ENCODE measurements at places on chromosomes 4 and X.

DNA sequence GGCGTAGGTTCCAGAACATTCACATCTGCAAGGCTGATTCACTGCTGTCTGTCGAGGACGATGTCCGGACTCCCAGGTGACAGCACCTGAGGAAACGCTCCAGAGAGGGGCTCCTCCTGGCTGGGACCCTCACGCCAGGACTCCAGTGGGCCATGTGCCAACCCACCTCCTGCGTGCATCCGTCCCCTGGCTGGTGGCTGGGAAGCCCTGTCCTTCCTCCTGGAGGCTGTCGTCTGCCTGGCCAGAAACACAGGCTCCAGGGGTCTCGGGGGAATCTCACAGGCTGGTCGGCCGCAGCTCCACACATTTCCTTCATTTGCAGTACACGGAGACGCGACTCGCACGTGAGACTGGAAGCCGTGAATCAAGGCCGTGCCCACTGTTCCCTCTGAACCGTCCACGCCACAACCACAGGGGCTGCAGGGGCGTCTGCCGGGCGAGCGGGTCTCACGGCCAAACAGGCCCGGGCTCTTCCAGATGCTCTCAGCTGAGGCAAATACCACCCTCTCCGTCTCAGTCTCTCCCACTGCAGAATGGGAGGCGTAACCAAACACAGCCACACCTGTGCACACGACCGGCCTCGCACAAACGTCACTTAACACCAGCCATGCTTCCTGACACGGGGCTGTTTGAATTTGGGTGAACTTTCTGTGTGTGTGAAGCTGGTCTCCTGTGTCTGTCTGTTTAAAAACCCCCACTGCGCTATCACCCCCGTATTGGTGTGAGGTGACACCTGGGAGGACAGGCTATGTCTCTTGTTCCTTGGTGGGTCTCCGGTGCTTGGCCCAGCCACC lies 38.7 kb upstream of the MXD4 start:
- peaks cover 13% of the 10 kb centered on the region for H3K4me1 ChIP-seq
- H3K4me3 ChIP-seq, result no peak overlapping the region
- no peak for DNase-seq
- no peak overlapping the region for H3K27ac ChIP-seq
- H3K36me3 ChIP-seq, result no peaks in the 10 kb centered on the region

- no peak overlapping the region for H3K4me3 ChIP-seq
- H3K4me1 ChIP-seq, result no peaks in the 10 kb centered on the region
- no peak overlapping the region for H3K27ac ChIP-seq
- H3K36me3 ChIP-seq, result no peaks in the 10 kb centered on the region
Observed at GRCh38 chr4:1122505-1122904, 9.1 kb upstream of the RNF212 start.

DNA sequence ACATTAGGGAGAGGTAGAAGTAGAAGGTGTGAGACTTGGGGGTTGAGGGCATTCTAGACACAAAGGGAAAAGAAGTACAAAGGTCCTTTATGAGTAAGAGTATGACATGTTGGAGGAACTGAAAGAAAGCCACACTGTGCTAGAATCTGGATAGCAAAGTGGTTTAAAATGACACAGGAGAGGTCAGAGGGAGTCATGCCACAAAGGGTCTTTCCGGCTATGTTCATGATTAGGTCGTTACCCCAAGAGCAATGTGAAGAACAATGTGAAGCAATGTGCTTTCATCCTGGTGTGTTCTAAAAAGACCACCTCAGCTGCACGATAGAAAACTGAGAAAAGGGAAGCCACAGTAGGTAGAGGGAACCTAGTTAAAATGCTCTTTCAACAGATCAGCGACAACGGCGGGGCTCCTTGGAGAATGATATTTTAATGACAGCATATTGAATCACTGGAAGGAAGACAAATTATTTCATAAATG lies 29.2 kb downstream of the SMIM14 start:
- peaks cover 6% of the 10 kb centered on the region for H3K36me3 ChIP-seq
- no peak overlapping the region for H3K27ac ChIP-seq
- DNase-seq, result no peak
- no peaks in the 10 kb centered on the region for H3K27me3 ChIP-seq
- no peak overlapping the region for H3K4me3 ChIP-seq
- H3K4me1 ChIP-seq, result peaks cover 15% of the 10 kb centered on the region

DNA sequence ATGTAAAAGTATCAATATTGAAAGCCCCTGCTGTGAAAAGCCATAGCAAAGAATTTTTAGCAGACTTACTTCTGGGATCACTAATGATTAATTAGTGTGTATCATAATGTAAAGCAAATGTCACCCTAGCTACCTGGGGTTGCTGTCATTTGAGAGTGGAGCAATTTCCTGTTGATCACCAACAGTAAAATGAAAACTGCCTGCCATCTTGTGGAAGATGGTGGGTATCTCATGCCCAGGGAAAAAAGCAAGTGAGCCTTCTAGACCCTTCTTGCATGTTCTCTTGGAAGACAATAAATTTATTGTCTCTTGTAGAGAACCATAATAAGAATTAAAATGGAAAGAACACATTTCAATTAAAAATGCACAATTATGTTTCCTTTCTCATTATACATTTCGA lies 360.2 kb downstream of the ZIC3 start:
- no peak overlapping the region for H3K4me3 ChIP-seq
- H3K36me3 ChIP-seq, result no peaks in the 10 kb centered on the region
- H3K27me3 ChIP-seq, result no peaks in the 10 kb centered on the region
- DNase-seq, result peak; percentile 3
- no peaks in the 10 kb centered on the region for H3K4me1 ChIP-seq

DNA sequence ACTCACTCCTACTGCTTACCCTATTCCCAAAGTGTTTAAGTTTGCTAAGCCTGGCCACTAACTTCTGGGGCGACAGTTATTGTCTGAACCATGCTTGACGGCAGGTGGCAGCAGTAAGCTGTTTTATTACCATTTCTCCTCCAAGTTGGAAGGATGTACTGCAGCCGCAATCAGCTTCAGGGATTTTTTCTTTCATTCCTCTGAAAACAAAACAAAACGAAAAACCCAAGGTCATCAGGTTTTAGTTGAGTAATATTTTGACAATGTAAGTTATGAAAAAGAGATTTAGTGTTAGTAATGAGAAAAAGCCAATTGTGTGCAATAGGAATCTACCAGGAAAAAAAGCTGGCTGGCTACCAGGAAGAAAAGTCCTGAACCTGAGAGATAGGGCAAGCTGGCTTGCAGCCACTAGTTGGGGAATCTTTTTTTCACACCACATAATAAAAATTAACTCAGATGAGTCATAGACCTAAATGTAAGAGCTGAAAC lies 13.2 kb upstream of the RAB9B start:
- H3K36me3 ChIP-seq, result no peaks in the 10 kb centered on the region
- H3K4me3 ChIP-seq, result no peak overlapping the region
- no peaks in the 10 kb centered on the region for H3K4me1 ChIP-seq
- peak; percentile 49 for DNase-seq
- peak overlapping the region; percentile 37 for H3K27ac ChIP-seq

- peak; percentile 49 for DNase-seq
- H3K27ac ChIP-seq, result no peak overlapping the region
- H3K4me3 ChIP-seq, result no peak overlapping the region
- H3K36me3 ChIP-seq, result no peaks in the 10 kb centered on the region
- H3K27me3 ChIP-seq, result peaks cover 8% of the 10 kb centered on the region
Observed at GRCh38 chrX:24259544-24260240, 54.2 kb downstream of the SUPT20HL2 start.

DNA sequence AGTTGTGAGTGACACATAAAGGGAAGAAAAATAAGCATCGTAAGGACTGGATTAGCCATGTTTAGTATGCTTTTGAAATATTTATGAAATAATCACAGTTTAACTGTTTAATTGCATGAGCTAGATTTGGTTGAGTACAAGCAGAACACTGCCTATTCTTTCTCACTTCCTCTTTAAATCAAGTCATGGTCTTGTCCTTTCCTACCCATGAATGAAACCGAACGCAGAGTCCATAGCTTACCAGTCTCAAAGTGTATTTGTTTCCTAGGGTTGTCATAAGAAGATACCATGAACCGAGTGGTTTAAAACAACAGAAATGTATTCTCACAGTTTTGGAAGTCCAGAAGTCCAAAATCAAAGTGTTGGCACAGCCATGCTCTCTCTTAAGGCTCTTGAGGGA lies 684.0 kb upstream of the MAGEB2 start:
- DNase-seq, result no peak
- no peaks in the 10 kb centered on the region for H3K4me1 ChIP-seq
- no peak overlapping the region for H3K4me3 ChIP-seq
- H3K36me3 ChIP-seq, result no peaks in the 10 kb centered on the region
- H3K27ac ChIP-seq, result no peak overlapping the region

GRCh38 chr4:185550933-185551332 lies 15.6 kb upstream of the PDLIM3 start:
- H3K27me3 ChIP-seq, result 0 out of 2 replicates have a peak, but pooled peaks cover 9% of the 10 kb centered on the region
- DNase-seq, result no peak
- no peaks in the 10 kb centered on the region for H3K4me1 ChIP-seq
- H3K4me3 ChIP-seq, result no peak overlapping the region
- no peaks in the 10 kb centered on the region for H3K36me3 ChIP-seq
- H3K27ac ChIP-seq, result no peak overlapping the region

GRCh38 chr4:6264225-6264540 lies 5.5 kb upstream of the WFS1 start:
- no peaks in the 10 kb centered on the region for H3K27me3 ChIP-seq
- peak; percentile 69 for DNase-seq
- no peaks in the 10 kb centered on the region for H3K36me3 ChIP-seq
- H3K4me3 ChIP-seq, result no peak overlapping the region

DNA sequence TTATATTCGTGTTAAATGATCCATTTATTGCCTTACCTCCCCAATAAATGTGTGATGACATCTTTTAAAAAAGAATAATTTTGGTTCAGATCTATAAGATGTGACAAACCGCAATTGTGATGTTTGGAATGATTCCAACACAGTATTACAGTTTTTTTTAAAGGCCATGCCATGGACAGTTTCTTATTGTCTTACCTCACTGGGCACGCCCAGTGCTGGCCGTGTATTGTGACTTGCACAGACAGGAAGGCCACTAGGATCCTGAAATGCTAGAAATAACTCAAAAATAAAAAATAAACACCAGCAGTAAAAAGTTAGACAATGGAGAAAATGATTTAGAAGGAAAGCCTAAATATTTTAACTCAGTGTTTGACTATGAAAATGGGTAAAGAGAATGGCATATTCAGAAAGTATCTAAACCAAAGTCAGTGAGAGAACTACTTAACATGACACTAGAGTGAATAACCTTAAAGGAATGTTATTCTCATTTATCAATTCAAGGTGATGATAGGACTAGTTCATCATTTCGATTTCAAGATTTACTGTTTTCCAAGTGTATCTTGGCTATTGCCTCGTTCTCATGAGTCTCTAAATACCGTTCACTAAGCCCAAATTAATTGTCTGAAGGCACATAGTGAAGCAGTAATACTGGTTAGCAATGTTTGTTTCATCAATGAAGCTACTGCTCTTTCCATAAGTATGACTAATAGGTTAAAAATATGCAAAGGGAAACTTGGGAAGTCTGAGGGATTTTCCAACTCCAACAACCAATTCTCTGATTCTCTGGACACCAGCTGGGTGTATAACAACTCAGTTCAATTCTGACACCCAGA lies 46.1 kb upstream of the VEGFC start:
- no peaks in the 10 kb centered on the region for H3K27me3 ChIP-seq
- peak overlapping the region; percentile 89 for H3K27ac ChIP-seq
- no peaks in the 10 kb centered on the region for H3K36me3 ChIP-seq
- no peak overlapping the region for H3K4me3 ChIP-seq
- no peak for DNase-seq

DNA sequence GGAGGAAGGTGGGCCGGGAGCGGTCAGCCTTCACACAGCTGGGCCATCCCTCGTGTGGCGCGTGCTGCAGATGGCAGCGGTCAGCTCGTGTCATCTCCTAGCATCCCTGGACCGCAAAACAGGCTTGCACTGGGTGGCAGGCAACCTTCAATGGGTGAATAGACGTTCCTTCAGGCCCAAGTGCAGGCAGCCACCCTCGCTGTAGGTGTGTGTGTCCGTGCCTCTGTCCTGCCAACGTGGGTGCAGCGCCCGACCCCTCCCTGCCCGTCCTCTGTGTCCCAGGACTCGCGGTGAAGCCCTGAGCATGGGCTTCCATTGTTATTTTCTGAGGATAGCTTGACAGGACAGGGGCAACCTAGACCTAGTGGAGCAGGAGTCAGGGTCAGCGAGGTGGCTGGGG lies 79.8 kb upstream of the STOX2 start:
- no peak overlapping the region for H3K4me3 ChIP-seq
- no peak overlapping the region for H3K27ac ChIP-seq
- H3K4me1 ChIP-seq, result no peaks in the 10 kb centered on the region
- H3K36me3 ChIP-seq, result no peaks in the 10 kb centered on the region
- H3K27me3 ChIP-seq, result no peaks in the 10 kb centered on the region

GRCh38 chrX:50877310-50877709 lies 33.2 kb upstream of the BMP15 start:
- no peak for DNase-seq
- no peak overlapping the region for H3K27ac ChIP-seq
- peaks cover 5% of the 10 kb centered on the region for H3K27me3 ChIP-seq
- no peak overlapping the region for H3K4me3 ChIP-seq
- H3K36me3 ChIP-seq, result no peaks in the 10 kb centered on the region
- no peaks in the 10 kb centered on the region for H3K4me1 ChIP-seq

GRCh38 chr4:6771229-6771671 lies 11.3 kb upstream of the KIAA0232 start:
- H3K36me3 ChIP-seq, result no peaks in the 10 kb centered on the region
- H3K27ac ChIP-seq, result no peak overlapping the region
- no peaks in the 10 kb centered on the region for H3K4me1 ChIP-seq
- peaks cover 6% of the 10 kb centered on the region for H3K27me3 ChIP-seq

GRCh38 chrX:133649651-133650050 lies 234.4 kb upstream of the GPC4 start:
- H3K4me3 ChIP-seq, result no peak overlapping the region
- H3K36me3 ChIP-seq, result no peaks in the 10 kb centered on the region
- H3K27ac ChIP-seq, result no peak overlapping the region
- no peak for DNase-seq

GRCh38 chr4:5881340-5881739 lies 11.5 kb downstream of the CRMP1 start:
- H3K4me3 ChIP-seq, result no peak overlapping the region
- peaks cover 17% of the 10 kb centered on the region for H3K4me1 ChIP-seq
- no peak overlapping the region for H3K27ac ChIP-seq
- H3K36me3 ChIP-seq, result no peaks in the 10 kb centered on the region

DNA sequence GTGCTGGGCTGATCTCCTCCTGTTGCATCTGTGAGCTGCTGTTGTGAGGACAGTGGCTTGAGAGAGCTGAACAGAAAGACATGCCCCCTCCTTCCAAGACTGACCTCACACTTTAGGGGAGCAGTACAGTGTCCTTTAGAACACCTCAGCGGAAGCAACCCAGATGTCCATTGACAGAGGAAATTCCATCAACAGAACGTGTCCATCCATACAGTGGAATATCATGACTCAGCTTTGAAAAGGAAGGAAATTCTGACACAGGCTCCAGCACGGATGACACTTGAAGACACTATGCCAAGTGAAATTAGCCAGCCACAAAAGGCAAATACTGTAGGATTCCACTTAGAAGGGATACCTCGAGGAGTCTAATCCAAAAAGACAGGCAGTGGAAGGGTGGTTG lies 103.5 kb downstream of the GPR143 start:
- no peak for DNase-seq
- H3K27ac ChIP-seq, result peak overlapping the region; percentile 68
- H3K4me1 ChIP-seq, result no peaks in the 10 kb centered on the region
- H3K27me3 ChIP-seq, result no peaks in the 10 kb centered on the region
- no peaks in the 10 kb centered on the region for H3K36me3 ChIP-seq

- H3K4me3 ChIP-seq, result no peak overlapping the region
- no peak overlapping the region for H3K27ac ChIP-seq
- H3K4me1 ChIP-seq, result no peaks in the 10 kb centered on the region
Observed at GRCh38 chrX:16466640-16467432, 183.1 kb upstream of the S100G start.

All from SK-N-SH (cell line).